ENCODE measurements at places on chromosomes 3 and 15. TPM values are rescaled to one million over a fixed set of nuclear protein-coding genes. Genes with fewer than 3 reads are reported as not detected.

- no peak for DNase-seq
Measured at GRCh38 chr3:44159696-44160300, 81.9 kb upstream of the TOPAZ1 start.

DNA sequence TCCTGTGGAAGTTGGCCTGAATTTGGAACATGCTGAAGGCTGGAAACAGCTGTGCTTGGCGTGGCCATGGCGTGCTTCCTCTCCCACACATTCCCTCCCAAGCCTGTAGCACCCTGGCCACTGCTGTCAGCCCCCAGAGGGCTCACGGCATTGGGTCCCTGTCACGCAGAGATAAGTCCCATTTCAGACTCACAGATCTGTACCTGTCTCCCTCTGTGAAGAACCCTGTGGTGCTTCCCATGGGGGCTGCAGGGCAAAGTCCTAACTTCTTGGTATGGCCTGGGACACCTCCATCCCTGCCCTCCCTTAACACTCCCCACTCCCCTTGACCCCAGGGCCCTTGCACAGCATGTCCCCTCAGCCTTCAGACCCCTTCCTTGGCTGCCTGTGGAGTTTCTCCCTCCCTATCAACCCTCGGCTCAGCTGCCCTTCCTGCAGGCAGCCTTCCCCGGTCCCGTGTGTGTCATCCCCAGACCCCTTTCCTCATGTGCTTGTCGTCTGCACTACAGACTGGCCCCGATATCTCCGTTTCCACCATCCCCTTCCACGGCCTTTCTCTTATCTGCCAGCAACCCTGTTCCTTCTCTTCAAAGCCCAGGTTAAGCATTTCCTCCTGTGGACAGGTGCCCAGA lies 28.6 kb downstream of the ABTB1 start:
- no peak for DNase-seq

- no peak for DNase-seq
Measured at GRCh38 chr3:57256844-57257243, 29.3 kb downstream of the APPL1 start.

DNA sequence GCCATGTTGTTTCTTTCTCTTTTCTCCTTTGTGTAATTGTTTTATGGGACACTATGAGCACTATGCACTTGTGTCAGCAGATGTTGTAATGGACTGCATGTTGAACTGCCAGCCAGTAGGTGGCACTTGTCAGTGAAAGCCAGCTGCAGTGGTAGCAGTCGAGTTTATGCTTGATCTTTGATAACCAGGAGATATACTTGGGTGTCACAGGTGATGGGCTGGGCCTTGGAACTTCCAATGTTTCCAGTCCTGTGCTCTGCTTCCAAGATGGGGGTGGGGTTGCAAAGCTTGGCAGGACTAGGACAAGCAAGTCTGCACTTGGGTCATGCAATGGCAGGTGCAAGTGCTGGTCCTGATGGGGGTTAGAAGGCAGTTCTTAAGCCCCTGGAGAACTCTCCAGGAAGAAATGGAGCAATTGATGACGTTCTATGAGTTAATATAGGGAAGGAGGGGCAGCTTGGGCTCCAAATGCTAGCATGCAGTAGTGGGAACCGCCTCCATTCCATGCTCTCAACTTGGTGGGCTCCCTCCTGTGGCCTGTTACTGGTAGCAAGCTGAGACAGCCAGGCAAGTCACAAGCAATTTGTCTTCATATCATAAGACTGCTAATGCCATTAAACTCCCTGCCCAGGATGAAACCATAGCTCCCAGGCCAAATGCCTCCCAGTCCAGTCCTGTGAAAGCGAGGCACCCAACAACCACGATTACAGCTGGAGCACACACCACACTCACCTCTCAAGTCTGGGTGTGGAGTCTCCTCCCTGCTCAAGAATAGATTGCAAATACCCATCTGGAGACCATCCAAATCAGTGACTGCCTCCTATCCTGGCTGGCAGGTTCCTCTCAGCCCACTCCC lies 287.2 kb downstream of the CGGBP1 start:
- peak; percentile 59 for DNase-seq

DNA sequence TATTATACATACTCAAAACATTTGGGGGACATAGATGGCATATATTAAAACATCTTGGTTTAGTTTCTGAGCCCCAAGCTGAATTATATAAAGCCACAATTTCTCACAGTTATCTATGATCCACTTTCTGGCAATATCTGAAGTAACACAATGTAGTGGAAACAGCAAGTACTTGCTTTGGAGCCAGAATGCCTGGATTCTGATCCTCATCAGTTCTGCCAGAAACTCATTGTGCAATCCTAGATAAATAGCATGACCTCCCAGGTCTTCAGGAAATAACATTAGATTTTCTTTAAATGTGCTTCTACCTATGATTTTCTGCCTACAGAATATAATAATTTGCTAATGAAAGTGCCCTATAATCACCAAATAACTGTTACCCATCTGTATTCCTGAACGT lies 544.9 kb downstream of the NAALADL2 start:
- no peak for DNase-seq

DNA sequence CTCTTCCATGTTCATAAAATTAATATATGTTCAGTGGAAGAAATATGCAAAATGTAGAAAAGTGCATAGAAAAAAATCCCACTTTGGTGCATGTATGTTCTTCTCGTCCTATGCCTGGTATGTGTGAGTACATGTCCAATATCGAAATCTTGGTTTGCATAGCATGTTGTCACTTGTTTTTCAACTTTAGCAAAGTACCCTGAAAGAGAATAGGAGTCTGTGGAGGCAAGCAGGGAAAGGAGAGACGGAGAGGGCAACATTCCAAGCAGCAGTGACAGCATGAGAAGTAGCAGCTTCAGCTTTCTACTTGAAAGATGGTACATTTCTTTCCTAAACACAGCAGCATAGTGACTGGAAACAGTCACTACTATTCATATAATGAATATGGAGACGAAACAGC lies 56.8 kb upstream of the CACNA2D3 start:
- DNase-seq, result no peak

- DNase-seq, result no peak
Measured at GRCh38 chr3:173977747-173978146, 580.2 kb downstream of the NLGN1 start.

- no peak for DNase-seq
Measured at GRCh38 chr3:23480329-23480714, 277.2 kb downstream of the UBE2E2 start.

The TERC gene
- 12.5 TPM for total RNA-seq

The EPHA6 gene
- total RNA-seq, result not detected

DNA sequence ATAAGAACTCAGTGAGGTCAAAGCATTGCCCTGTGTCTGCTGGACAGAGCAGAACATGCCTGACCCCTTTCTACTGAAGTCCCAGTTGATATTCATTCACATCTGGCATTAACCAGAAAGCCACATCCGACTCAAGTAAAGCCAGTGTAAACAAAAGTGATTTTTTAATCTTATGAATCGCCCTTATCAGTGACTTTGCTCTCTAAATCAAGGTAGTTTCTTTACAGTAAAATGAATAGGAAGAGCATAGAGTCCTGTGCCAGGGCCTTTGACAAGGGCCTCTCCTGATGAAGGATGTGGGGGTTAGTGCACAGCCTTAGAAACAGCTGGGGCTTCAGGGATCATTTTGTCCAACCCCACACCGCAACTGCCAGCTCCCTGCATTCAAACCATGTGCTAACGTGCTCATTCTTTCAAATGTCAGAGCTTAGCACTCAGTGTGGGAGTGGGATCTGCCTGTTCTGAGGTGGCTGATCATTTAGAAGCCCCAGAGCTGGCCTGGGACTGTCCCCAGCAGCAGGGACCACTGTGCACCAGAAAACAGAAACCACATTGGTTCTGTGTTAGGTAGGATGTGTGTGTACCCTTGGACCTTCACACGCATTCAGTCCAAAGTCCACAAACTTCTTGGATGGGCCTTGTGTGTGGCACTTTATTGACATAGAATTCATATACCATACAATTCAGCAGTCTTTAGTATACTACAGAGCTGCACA lies 55.3 kb downstream of the CCR4 start:
- DNase-seq, result no peak

The GATA2 gene
- not detected for total RNA-seq

- no peak for DNase-seq
Measured at GRCh38 chr15:60047701-60048100, 43.6 kb downstream of the FOXB1 start.

- no peak for DNase-seq
Measured at GRCh38 chr15:25799906-25800700, 63.0 kb downstream of the ATP10A start.

DNA sequence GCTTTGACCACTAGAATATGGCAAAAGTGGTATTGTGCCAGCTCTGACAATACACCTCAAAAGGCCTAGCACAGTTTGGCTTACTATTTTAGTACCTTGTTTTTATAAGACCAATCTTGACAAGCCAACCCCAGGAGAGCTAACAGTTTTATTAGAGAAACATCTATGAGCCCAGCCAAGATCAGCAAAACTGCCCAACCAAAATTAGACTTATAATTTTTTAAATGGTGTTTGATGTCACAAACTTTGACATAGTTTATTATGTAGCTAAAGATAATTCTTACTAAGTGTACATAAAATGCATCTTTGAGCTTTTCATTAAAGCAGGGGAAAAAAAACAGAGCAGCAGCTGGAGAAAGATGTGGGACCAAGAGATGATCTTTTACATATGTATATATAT lies 537.5 kb downstream of the ZPLD1 start:
- no peak for DNase-seq

DNA sequence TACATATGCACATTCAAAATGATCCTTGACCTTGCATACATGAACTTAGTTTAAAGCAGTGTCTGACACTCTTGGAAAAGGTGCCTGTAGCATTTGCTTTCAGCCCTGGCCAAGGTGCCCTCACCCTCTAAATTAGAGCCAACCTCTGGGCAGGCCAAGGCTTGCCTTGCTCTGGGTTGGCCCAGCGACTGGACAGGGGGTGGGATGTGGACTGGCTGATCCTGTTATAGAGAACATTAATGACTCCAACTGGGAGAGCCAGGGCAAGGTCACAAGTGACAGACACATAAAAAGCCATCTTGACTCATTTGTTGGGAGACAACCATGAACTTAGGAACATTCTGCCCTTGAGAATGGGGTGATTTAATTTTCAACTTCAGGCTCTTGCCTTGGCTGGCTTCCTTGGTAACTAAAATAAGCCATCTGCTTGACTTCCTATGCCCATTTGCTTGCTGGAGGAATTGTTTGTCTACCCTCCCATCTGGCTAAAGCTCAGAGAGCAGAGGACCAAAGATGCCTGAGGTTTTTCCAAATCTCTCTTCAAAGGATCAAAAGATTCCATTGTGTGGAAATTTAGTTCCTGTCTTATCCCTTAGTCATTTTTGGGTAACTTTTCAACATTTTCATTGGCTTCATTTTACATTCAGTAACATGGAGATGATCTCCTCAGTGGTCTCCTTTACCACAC lies 403.7 kb downstream of the SOX2 start:
- no peak for DNase-seq

DNA sequence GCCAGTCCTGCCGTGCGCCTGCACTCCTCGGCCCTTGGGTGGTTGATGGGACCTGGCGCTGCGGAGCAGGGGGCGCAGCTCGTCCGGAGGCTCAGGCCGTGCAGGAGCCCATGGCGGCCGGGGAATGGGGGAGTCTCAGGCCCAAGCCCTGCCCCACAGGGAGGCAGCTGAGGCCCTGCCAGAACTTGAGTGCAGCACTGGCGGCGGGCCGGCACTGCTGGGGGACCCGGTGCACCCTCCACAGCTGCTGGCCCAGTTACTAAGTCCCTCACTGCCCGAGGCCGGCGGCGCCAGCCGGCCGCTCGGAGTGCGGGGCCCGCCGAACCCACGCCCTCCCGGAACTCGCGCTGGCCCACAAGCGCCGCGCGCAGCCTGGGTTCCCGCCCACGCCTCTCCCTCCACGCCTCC lies 190.9 kb upstream of the MME start:
- no peak for DNase-seq

DNA sequence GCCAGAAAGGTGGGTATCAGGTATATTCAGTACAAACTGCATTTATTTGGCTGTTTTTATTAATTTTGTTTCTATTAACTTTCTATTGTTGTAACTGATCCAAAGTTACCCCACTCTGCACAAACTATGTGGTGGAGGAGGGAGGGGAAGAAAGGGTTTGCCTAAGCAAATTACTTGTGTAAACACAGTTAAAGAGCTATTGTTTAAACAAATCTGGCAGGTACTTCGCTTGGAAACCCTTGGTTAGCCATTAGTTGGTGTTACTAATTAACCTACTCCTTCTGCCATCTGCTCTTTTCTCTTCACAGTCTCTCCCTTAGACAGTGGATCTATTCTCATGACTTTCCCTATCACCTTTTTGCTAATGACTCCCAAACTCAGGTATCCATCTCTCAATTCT lies 328.4 kb upstream of the NECTIN3 start:
- no peak for DNase-seq

GRCh38 chr15:78204351-78205309 lies 29.7 kb downstream of the ACSBG1 start:
- DNase-seq, result no peak

DNA sequence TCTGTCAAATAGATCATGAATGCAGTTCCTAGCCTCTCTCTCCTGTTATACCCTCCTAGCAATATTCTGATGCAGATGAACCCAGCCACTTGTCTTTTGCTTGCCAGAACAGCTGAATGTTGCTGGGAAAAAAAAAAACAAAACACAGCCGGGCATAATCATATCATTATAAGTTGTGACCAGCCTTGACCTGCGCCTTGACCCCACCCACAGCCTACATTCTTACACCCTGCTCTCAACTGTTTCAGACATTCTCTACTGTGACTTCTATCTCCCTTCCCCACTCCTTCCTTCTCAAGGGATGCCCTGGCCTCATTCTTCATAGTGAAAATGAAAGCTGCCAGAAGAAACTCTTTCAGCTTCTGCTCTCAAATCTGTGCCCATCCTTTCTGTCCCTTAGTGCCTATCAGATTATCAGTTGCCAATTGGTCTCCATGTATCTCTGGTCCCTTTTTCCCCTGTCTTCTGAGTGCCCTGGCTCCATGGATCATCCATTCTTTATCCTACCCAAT lies 389.1 kb upstream of the TPRG1 start:
- DNase-seq, result no peak

DNA sequence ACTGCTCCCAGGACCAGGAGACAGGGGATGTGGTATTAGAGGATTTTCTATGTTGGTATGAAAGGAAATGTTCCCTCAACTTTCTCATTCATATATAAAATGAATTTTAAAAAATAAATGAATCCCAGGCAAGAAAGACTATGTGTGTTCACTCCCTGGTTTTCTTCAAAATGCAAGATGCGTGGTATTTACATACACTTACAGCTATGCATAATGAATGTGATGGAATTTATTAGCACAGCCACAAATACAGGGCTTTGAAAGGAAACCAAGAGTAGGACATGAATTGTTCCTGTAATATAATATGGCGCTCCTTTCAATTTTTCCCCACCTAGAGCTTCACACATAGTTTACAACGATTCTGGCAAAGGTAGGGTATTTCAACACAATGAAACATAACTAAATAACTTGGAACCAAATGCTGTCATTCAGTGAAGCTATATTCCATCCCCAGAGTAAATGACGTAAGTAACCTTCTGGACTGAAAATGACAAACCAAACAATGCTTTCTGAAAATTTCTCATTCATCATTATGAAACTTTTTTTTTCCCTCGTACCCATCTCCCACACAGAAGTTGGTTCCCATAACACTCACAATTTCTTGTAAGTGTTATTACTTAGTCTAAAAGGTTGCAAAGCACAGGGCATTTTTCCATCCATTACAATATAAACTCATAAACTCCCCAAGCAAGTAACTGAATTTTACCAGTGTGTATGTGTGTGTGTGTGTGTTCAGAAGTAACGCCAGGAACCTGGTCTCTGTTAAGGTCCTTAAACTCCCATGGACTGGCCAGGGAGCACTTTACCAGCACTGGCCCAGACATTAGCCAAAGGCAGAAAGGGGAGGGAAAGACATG lies 41.8 kb downstream of the CBLB start:
- no peak for DNase-seq

The PATL2 gene
- total RNA-seq, result 60.5 TPM
